ENCODE measurements at places on chromosomes 2 and 18.

DNA sequence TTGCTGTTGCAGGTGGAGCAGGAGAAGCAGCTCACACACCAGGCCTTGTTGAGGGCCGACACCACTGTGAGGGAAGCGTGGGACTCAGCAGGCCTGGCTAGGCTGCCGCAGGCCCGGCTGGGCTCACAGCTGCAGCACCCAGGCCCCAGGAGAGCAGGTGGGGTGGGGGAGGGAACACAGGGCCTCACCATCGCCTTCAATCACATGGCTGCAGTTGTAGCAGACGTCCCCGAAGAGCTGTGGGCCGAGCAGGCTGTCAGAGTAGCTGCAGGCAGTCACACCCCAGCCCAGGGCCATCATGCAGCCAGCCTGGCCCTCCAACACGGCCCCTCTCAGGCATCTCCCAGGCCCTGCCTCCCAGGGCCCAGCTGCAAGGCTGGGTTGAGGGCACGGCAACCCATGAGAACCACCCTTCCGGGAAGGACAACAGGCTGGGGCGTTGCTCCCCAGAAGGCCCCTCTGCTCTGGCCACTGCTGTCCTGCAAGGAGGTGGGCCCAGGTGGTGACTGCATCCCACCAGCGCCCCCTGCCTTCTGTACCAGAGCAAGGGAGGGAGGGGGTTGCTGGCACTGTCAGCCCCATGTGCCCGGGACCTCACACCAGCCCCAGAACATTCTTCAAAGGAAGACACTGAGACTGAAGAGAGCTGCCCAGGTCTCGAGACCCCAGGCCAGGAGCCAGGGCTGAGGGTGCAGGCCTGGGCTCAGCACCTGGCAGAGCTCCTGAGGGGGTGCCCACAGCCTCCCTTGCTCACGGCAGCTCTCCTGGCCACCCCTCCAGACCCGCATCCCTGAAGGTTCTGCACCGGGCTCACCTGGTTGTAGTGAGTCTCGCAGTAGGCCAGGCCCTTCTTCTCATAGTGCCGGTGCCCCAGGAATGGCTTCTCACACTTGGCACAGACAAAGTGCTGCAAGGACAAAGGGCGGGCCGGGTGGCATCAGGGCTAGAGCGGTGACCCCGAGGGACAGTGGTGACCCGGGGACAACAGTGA, 5.6 kb upstream of the GPR17 start:
- DNase-seq, result no peak

DNA sequence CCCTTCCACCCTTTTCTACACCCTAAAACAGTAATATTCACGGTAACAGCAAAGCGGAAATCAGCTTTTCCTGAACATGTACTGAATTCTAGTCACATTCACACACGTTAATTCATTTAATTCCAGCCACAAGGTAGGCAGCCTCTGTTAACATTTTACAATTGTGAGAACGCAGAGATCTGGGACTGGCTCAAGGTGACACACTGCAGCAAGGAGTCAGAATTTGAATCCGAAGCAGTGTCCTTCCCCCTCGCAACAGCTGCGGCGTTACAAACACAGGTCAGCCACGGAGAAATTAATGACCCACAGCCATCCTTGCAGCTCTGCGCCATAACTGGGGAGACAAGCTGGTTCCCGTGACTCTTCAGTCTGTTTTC, 818 bp upstream of the SLC20A1 start:
- no peak for DNase-seq

DNA sequence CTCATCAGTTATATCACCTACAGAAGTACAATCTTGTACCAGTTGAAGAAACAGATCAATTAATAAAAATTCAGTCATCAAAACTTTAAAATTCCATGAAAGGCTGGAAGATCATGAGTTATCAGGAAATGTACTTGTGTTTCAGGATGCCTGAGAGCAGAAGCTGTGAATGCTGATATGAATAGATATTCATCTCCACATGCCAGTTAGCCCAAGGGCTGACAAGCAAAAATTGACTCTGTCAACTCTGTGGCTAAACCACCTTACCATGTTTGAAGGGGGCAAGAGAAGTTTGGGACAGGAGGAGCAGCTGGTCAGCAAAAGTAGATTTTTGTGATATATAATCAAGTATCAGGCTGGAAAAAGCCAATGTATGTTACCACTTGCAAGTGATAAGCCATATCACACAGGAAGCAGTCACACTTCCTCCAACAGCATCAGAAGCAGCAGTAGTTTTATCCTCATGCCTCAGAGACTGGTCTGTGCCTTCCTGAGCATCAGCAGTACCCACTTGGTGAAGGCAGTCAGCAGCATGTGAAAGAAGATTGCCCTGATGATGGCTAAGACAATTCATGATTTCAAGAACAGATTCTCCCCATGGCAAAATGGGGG, 328.2 kb upstream of the CNTNAP5 start:
- DNase-seq, result no peak

DNA sequence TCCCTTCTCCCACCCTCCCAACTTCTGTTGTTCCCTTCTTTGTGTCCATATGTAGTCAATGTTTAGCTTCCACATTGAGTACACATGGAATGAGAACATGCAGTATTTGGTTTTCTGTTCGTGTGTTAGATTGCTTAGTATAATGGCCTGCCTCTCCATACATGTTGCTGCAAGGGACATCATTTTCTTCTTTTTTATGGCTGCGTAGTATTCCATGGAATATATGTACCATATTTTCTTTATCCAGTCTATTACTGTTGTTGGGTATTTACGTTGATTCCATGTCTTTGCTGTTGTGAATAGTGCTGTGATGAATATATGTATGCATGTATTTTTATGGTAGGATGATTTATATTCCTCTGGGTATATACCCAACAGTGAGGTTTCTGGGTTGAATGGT, 42.0 kb downstream of the NUP35 start:
- no peak for DNase-seq

GRCh38 chr2:218230882-218231281, 13.9 kb downstream of the ARPC2 start:
- DNase-seq, result no peak

DNA sequence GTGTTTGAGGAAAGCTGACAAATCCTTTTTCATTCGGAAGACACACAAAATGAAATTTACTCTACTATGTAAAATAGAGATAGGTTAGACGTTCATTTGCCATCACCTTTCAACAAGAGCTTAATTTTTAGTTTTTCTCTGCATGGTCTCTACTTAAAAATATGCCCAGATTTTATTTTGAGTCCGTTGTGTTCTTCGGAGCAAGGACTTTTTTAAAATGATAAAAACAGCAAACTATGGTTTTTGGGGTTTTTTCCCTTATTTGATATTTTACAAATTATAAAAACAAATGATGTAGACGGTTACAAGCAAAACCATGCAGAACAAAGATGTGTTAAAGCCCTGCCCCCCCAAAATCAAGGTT, 53.3 kb upstream of the RBM44 start:
- no peak for DNase-seq

DNA sequence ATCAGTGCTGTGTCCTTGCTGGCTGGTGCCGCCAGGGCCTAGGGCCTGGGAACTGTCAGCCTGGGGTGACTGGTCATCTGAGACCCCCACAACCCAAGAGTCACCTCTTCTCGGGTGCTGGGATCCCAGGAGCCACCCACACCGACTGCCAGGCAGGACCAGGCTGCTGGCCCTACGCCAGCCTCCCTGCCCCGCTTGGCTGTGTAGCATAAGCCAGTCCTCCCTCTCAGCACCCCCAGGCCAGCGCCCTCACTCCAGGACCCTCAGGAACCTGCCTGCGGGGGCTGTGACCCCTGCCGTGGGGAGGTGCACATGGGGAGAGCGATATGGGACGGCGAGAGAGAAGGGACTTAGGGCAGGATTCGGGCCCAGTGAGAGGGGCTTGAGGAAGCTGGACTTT, 9.5 kb downstream of the ARHGEF4 start:
- no peak for DNase-seq

DNA sequence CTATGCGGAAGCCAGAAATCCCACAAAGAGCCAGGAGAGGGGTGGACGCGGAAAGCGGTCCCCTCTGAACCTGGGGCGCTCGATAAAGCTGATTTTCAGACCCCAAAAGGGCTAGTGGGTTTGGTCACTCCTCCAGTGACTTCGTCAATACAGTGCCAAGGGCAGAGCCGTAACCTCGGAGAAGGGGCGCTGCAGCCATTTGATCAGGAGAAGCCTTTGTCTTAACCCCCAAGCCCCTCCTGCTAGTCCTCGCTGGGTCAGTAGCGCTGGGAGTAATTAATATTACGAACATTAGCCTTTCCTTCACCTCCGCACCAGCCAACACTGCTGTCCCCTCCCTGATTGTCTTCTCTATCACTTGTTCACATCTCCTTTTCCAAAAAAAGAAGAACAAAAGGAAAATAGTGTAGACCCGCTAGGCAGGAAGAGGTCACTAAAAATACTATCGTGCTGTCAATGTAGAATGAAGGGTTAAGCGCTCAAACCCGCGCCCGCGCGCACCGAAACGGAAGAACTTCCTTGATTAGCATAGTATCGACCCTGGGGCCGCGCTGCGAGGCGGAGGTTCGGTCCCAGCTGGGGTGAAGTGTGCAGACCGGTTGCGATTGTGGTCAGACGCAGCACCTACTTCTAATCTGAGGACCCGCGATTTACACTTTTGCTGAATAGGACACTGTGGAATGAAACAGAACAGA, 63.2 kb upstream of the MAPRE2 start:
- DNase-seq, result no peak

DNA sequence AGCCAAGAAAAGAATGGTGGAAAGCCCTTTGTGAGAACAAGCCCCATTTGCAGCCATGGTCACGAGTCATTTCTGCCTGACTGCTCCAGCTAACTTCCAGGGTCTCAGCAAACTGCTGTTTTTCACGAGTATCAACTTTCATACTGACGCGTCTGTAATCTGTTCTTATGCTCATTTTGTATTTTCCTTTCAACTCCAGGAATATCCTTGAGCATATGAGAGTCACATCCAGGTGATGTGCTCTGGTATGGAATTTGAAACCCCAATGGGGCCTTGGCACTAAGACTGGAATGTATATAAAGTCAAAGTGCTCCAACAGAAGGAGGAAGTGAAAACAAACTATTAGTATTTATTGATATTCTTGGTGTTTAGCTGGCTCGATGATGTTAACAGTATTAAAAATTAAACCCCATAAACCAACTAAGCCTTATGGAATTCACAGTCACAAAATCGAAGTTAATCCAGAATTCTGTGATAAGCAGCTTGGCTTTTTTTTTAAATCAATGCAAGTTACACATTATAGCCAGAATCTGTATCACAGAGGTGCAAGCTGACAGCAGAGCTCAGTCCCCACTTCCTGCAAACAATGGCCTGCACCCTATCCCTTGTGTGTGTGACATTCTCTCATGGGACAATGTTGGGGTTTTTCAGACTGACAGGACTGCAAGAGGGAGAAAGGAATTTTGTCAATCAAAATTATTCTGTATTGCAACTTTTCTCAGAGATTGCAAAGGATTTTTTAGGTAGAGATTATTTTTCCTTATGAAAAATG, 26.1 kb downstream of the SLC14A1 start:
- peak; percentile 46 for DNase-seq

All from retinal pigment epithelial cell (primary cell).